ENCODE measurements at places on chromosomes 5 and 9. TPM values are rescaled to one million over a fixed set of nuclear protein-coding genes. Genes with fewer than 3 reads are reported as not detected.

DNA sequence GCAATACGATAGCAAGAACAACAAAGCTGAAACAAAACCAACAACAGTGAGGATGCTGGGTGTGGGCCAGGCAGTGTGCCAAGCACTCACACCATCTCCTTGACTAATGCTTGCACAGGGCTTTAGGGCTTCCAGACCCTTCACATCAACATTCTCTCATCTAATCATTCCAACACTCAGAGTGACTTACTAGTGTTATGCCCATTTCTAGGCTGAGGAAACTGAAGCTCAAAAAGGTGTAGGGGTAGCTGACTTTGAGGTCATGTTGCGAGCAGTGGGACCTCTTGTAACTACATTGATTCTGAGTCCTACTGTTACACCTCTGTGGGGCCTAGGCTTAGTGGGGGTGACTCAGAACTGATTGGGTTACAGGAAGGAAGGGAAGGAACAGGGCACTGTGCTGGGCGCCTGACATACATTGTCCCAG is 9.7 kb downstream of the ANGPTL2 start:
- H3K27me3 ChIP-seq: no peaks in the 10 kb centered on the region
- no peak overlapping the region for H3K27ac ChIP-seq
- DNase-seq: no peak
- H3K36me3 ChIP-seq: peaks cover 2% of the 10 kb centered on the region
- H3K4me3 ChIP-seq: no peak overlapping the region

GRCh38 chr9:113956901-113957300 is 80.8 kb downstream of the ZNF618 start:
- no peak overlapping the region for H3K27ac ChIP-seq
- H3K4me1 ChIP-seq: no peaks in the 10 kb centered on the region
- H3K4me3 ChIP-seq: no peak overlapping the region
- no peak for DNase-seq

GRCh38 chr5:6087576-6087975 is 290.8 kb downstream of the MED10 start:
- no peak for DNase-seq
- no peaks in the 10 kb centered on the region for H3K27me3 ChIP-seq
- no peaks in the 10 kb centered on the region for H3K36me3 ChIP-seq
- no peak overlapping the region for H3K4me3 ChIP-seq

- H3K27me3 ChIP-seq: no peaks in the 10 kb centered on the region
- no peak for DNase-seq
- no peaks in the 10 kb centered on the region for H3K4me1 ChIP-seq
- no peak overlapping the region for H3K27ac ChIP-seq
Observed at GRCh38 chr9:38091310-38092199, 22.5 kb upstream of the SHB start.

DNA sequence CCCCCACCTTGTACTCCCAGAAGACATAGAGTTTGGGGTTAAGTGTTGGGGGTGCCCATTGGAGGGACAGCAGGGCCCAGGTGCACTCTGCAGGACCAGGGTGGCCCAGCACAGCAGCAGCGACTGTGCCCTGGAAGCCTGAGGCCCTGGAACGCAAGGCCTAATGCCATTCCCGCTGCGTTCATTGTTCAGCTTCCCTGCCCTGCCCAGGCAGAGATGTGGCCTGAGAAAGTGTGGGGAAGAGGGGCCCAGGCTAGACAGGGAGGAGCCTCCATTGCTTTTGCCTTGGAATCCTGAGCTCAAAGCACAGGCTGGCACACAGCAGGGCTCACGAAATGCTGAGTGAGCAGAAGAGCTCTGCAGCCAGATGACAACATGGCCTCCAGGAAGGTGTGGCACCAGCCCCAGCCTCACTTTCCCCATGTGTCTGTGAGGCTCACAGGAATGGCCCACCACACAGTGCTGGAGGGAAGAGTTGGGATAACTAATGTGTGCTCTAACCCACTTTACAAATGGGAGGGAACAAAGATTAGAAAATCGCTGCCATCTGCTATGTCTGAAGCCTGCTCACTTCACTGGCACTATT is 19.4 kb downstream of the S1PR3 start:
- no peak overlapping the region for H3K27ac ChIP-seq
- H3K36me3 ChIP-seq: no peaks in the 10 kb centered on the region
- no peak for DNase-seq

DNA sequence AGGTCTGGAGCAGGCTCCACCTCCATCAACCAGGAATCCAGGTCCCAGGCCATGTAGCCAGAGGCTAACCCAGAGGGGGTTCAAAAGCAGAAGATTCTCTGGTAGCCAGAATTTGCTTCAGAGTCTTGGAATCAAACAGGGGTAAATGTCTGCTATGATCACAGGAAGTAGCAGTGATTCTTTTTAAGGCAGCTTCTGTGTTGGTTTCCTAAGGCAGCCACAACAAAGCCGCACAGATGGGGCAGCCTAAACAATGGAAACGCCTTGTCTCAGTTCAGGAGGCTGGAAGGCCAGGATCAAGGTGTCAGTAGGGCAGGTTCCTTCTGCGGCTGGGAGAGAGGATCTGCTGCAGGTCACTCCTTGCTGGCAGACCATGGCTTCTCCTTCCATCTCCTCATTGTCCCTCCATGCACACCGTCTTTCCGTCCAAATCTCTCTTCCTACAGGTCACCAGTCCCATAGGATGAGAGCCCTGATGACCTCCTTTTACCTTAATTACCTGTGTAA is 167.3 kb downstream of the ROR2 start:
- H3K36me3 ChIP-seq: no peaks in the 10 kb centered on the region
- no peaks in the 10 kb centered on the region for H3K27me3 ChIP-seq
- no peak overlapping the region for H3K4me3 ChIP-seq
- no peaks in the 10 kb centered on the region for H3K4me1 ChIP-seq
- DNase-seq: no peak
- H3K27ac ChIP-seq: no peak overlapping the region

DNA sequence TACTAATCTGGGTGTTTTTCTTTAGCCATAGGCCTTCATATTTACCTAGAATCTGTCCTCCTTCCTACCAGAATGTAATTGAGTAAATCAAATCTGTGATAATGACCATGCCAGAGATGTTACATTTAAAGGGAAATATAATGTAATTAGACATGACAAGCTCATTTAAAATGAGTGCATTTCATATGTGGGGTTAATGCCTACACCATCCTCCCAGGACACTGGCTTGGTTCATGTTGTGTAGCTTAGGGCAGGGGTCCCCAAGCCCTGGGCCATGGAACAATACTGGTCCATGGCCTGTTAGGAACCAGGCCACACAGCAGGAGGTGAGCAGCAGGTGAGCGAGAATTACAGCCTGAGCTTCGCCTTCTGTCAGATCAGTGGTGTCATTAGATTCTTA is 276.9 kb upstream of the DAP start:
- DNase-seq: no peak
- H3K4me1 ChIP-seq: no peaks in the 10 kb centered on the region
- no peaks in the 10 kb centered on the region for H3K27me3 ChIP-seq
- no peak overlapping the region for H3K4me3 ChIP-seq
- no peak overlapping the region for H3K27ac ChIP-seq
- no peaks in the 10 kb centered on the region for H3K36me3 ChIP-seq

DNA sequence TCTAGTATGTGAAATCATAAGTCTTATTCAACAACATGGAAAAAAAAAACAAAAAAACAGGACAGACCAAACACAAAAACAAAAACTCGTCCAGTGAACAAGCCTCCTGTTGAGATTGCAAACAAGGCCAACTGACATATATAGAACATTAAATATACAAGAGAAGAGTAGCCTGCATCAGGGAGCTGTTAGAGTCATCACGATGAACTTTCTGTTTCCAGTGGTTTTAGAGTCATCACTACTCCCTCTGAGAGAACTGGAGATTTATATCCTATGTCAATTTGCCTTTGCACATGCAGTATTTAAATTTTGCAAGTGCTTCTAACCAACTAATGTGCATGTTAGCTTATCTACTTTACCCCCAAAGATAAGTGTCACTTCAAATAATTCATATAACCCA is 9.9 kb downstream of the SNCAIP start:
- no peak overlapping the region for H3K27ac ChIP-seq
- no peaks in the 10 kb centered on the region for H3K36me3 ChIP-seq
- H3K27me3 ChIP-seq: no peaks in the 10 kb centered on the region
- no peak overlapping the region for H3K4me3 ChIP-seq

DNA sequence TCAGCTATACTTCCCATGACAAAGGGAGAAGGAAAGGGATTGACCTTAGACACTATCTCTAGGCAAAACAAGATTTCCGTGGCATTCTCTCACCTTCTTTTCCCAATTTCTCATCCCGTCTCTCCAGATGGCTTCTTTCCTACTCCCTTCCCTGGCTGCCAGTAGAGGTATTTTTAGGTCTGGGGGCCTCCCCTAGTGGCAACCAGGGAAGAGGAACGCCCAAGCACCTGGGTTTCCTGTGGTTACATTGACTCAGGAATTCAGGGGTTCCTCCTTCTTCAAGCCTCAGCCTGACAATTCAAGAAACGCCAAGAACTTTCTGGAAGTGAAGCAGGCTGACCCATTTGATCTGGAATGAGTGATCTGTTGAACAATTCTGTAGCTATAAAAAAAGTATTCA is 111.5 kb upstream of the OSMR start:
- DNase-seq: peak; percentile 69
- H3K36me3 ChIP-seq: no peaks in the 10 kb centered on the region
- no peak overlapping the region for H3K27ac ChIP-seq
- no peaks in the 10 kb centered on the region for H3K4me1 ChIP-seq

- H3K27me3 ChIP-seq: no peaks in the 10 kb centered on the region
- H3K27ac ChIP-seq: no peak overlapping the region
- no peaks in the 10 kb centered on the region for H3K4me1 ChIP-seq
- H3K4me3 ChIP-seq: no peak overlapping the region
Observed at GRCh38 chr5:54803471-54804011, 181.9 kb downstream of the ESM1 start.

GRCh38 chr5:44809956-44810420 is 1.2 kb downstream of the MRPS30 start:
- H3K36me3 ChIP-seq: peaks cover 41% of the 10 kb centered on the region
- H3K4me1 ChIP-seq: no peaks in the 10 kb centered on the region
- DNase-seq: no peak
- no peaks in the 10 kb centered on the region for H3K27me3 ChIP-seq
- no peak overlapping the region for H3K27ac ChIP-seq

- DNase-seq: no peak
- no peaks in the 10 kb centered on the region for H3K36me3 ChIP-seq
- no peaks in the 10 kb centered on the region for H3K27me3 ChIP-seq
- H3K4me3 ChIP-seq: no peak overlapping the region
Observed at GRCh38 chr9:31302620-31303418, 1081.6 kb upstream of the ACO1 start.

GRCh38 chr9:3742586-3742985 is 216.8 kb upstream of the RFX3 start:
- no peaks in the 10 kb centered on the region for H3K27me3 ChIP-seq
- no peak for DNase-seq
- H3K4me3 ChIP-seq: no peak overlapping the region
- no peaks in the 10 kb centered on the region for H3K36me3 ChIP-seq

DNA sequence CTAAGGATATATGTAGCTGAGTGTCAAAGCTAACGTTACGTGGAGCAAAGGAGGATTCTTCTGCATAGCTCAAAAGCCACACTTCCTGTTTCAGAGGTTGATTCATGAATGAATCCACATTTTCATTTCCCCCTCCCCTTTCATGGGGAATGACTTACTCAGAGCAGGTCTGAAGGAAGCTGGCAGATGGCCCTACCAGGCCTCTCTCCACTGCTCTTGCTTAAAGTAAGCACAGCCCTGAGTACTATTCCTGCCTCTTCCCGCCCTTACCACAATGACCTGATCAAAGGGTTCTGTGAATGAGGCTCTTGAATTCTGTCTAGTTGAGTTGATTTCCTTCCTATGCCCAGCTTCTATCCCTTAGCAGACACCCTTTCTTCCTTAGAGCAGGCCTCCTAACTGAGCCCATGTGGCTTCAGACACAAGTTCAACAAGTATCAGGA is 6.3 kb downstream of the IGIP start:
- H3K4me1 ChIP-seq: peaks cover 3% of the 10 kb centered on the region
- H3K36me3 ChIP-seq: no peaks in the 10 kb centered on the region
- DNase-seq: no peak
- no peaks in the 10 kb centered on the region for H3K27me3 ChIP-seq

DNA sequence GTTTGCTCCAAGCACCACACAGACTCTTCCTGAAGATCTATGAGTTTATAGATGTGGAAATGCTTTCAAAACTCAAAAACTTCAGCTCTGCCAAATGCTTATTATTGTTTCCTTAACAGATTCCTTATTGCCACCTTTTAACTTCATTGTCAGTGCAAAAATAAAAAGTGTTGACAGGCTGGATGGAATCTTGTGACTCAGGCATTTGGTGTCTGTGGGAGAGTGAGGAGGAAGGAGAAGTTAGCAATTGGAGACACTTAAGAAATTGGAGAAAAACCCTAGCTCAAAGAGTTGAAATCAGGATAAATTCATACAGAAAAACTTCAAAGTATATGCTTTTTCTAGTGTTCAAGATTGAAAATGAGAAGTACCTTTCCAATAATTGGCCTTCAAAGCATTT is 140.6 kb upstream of the PUM3 start:
- no peak overlapping the region for H3K4me3 ChIP-seq
- DNase-seq: no peak
- no peaks in the 10 kb centered on the region for H3K27me3 ChIP-seq
- no peaks in the 10 kb centered on the region for H3K4me1 ChIP-seq
- H3K27ac ChIP-seq: no peak overlapping the region

DNA sequence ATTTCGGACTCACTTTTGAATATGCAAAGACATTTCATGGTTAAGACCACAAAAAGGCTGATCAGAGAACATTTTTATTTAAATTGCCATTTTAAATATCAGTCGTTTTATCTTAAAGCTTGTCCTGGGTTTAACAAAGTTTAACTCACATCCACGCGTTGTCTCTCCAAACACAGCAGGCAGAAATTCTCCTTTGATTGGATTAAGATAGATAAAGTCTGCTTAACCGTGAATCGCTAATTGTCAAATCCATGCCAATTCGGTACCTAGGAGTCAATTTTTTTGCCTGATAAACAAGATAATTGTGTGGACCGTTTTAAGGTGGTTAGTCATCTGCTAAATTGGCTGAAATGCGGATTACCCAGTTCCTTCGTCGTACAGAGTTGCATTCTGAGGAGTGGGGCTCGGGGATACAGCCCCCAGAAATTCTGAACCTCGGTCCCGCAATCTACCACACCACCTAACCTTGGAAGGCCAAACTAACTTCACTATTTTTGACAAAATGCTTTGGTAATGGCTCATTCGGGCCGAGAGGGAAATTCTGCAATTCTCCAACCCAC is 665 bp upstream of the BTF3 start:
- no peaks in the 10 kb centered on the region for H3K27me3 ChIP-seq
- peak overlapping the region; percentile 47 for H3K27ac ChIP-seq
- H3K4me1 ChIP-seq: no peaks in the 10 kb centered on the region
- peaks cover 33% of the 10 kb centered on the region for H3K36me3 ChIP-seq
- peak overlapping the region; percentile 97 for H3K4me3 ChIP-seq

DNA sequence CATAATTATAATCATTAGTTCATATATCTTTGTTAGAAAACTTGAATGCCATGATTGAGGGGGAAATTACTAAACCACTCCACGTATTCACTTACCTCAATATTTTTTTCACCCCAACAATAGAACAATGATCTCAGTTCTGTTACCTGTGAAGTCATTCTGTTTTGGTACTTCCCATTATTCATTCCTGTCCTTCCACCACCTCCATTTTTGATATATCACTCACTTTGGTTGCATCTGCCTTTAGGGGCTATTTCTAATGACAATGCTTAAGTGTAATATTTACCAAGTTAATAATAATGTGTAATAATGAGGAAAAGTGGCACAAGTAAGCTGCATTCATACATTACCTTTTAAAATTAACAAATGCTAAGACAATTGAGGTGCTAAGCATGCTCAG is 218.4 kb downstream of the SPATA31D1 start:
- H3K36me3 ChIP-seq: no peaks in the 10 kb centered on the region
- H3K27ac ChIP-seq: no peak overlapping the region
- no peaks in the 10 kb centered on the region for H3K4me1 ChIP-seq
- no peak for DNase-seq

PMPCA gene
- total RNA-seq: 94.5 TPM

SPATA31A3 gene
- total RNA-seq: 0.35 TPM

AQP7 gene
- not detected for total RNA-seq

FAM120AOS gene
- 53.7 TPM for total RNA-seq

KIF4B gene
- 0.07 TPM for total RNA-seq
